Fibroblast of the conjunctiva (primary cell): ENCODE measurements at places on chromosomes 5 and 9.

DNA sequence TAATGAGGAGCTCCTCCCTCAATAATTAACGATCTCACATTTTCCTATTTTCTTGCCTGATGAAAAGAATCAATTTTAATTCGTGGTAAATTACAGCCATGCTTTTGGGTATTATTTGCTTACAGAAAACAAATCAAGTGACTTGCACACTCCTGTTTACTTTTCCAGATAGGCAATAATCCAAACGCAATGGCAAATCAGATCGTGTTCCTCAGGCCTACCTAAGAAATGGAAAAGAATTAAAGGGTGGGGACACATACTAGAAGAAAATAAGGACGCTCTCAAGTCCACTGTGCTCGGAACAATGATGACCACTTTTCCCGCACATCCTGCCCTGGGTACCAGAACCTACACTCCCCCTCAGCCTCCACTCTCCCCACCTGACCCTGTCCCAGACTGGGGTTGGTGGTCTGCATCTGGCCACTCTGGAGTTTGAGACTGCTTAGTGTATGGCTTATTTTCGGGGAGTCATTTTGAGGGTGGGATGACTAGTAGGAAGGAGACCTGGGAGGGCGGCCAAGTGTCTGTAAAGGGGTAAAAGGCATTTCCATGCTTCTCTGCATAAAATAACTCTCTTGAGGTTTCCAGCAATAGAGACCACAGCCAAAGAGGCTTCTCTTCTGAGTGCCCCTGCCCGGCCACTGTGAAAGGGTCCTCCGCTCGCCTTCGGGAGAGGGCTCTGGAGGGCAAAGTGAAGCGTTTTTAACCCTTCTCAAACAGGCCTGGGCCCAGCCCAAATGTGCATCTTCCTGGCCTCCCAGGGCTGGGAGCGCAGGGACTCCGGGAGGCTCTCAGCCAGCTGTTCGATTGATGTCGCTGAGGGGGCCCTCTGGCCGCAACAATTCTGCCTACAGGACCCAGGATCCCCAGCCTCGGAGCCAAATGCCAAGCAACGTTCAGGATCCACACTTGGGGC is 4.5 kb upstream of the OTP start:
- DNase-seq: no peak

DNA sequence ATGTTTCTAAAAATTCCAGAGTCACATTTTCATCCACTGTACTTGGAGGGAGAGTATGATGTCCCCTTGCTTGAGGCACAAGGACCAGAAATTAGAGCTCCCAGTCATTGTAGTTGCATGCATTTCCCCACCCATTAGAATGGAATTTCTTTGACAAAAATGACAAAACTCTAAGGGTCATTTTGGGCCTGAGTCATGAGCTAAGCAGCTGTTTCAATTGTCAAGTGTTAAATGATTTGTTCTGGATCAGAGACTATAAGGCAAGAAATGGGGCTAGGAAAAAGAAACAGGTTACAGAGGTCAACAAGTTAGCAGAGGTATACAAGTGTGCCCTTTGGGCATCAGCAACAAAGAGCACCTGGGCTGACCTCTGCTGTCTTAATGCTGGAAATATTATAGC is 131.2 kb upstream of the IQGAP2 start:
- DNase-seq: no peak

- DNase-seq: no peak
These were observed 25.6 kb downstream of the ANP32B start for GRCh38 chr9:98008764-98009163.

DNA sequence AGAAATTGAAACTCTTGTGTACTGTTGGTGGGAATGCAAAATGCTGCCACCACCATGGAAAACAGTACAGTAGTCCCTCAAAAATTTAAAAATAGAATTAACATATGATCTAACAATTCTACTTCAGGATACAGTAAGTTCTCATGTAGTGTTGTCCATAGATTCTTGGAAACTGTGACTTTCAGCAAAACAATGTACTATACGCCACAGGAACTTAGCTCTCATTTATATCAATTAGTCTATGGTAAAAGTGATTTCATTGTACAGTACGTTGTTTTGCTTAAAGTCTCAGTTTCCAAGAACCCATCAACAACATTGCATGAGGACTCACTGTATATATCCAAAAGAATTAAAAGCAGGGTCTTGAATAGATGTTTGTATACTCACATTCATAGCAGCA is 233.5 kb upstream of the GAS1 start:
- no peak for DNase-seq

- DNase-seq: no peak
These were observed 71.4 kb downstream of the SERINC5 start for GRCh38 chr5:80184235-80185023.

GRCh38 chr5:132867046-132867451 is 607 bp downstream of the UQCRQ start:
- DNase-seq: no peak

DNA sequence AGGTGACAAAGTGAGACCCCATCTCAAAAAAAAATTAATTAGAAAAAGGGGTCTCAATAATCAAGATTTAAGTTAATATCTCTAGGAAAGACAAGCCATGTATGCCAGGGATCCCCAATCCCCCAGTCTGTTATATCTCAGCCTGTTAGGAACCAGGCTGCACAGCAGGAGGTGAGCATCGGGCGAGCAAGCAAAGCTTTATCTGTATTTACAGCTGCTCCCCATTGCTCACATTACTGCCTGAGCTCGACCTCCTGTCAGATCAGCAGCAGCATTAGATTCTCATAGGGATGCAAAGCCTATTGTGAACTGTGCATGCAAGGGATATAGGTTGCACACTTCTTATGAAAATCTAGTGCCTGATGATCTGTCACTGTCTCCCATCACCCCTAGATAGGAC is 116.8 kb downstream of the TARS1 start:
- no peak for DNase-seq

DNA sequence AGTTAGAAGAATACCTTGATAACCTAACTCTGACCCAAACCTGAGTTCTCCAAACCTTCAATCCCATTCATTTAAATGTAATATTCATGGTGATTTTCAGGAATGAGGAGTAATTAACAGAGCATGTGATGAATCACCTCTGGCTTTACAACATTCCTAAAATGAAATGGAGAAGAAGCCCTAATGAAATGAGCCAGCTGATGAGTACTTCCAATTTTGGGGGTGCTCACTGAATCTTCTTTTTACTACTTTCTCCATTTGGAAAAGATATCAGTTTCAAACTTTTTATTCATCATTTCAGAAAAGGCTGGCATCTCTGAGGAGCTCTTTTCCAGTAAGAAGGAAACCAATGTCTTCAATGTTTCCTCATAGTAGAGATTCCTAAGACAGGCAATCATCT is 2.9 kb upstream of the SPINK5 start:
- DNase-seq: no peak

- no peak for DNase-seq
These were observed 117.2 kb upstream of the LIFR start for GRCh38 chr5:38673671-38674071.

GRCh38 chr5:157729858-157730257 is 1.4 kb upstream of the THG1L start:
- no peak for DNase-seq

DNA sequence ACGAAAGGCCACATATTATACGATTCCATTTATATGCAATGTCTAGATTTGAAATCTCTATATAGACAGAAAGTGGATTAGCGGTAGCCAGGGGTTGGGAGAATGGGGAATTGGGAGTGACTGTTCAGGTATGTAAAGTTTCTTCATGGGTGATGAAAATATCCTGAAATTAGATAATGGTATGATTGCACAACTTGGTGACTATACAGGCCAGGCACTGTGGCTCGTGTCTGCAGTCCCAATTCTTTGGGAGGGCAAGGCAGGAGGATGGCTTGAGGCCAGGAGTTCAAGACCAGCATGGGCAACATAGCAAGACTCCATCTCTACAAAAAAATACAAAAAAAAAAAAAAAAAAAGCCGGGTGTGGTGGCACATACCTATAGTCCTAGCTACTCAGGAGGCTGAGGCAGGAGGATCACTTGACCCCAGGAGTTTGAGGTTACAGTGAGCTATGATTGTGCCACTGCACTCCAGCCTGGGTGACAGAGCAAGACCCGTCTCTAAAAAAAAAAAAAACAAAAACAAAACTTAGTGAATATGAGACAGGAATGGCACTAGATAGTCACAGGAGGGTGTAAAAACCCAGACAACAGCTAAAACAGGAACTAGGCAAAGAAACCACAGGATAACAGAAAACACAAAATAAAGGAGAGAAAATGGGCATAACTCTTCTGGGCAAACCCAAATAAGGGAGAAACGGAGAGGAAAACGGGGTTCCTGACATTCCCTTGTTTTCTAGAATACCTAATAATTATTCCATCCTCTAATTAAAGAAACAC is 72.1 kb upstream of the ZNF618 start:
- no peak for DNase-seq

- DNase-seq: peak; percentile 26
These were observed 868 bp downstream of the KDM4C start for GRCh38 chr9:6758498-6759184.

- no peak for DNase-seq
These were observed 50.7 kb downstream of the DBH start for GRCh38 chr9:133686642-133687575.

DNA sequence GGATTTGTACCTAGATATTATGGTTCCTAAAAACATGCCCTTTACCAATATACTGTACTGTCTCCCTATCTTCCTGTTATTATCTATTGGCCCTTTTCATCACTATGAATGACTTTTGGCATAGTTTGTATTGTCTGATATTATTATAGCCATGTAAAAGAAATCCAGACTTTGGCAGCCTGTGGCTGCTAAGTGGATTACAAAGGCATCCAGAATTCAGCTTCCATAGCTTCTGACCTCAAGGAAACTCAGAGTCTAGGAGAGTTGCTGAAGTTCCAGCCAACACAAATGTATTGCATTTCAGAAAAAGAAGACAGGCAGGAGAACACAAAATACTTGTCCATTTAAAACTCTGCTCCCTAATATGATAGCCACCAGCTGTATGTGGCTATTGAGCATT is 319.2 kb upstream of the MPDZ start:
- DNase-seq: peak; percentile 3

DNA sequence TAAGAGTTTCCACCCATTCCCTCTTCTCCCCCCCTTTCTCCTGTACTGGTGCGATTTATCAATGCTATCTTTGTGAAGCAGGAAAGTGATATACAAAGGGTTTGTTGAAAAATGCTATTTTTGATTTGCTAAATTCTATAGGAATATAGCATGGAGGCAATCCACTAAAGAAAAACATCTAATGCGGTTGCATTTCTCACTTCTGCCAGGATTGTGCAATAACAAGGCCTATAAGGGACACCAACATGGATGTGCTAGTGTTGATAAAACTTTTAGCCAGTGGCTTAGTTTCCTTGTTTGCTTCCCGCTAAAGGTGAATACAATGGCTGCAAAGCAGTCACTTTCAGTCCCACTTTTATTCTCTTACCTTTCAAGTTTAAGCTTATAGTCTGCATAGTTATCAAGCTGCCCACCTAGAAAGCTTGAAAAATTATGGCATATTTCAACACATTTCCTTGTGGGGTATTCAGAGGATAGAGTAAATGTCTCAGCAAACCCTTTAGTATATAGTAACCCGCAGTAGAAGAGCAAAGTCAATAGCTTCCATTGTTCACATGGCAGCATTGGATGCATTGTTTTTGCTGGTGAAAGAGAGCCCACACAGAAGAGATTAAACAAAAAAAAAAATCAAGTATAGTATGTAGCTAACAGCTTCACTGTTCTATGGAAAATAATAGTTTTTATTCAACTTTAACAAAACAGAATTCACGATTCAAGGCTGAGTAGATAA is 674.6 kb upstream of the SEMA6A start:
- DNase-seq: no peak

GRCh38 chr5:40775085-40775845 is 19.5 kb upstream of the TTC33 start:
- no peak for DNase-seq

GRCh38 chr9:115847216-115847615 is 306.4 kb upstream of the PAPPA start:
- DNase-seq: peak; percentile 14

GRCh38 chr9:84163052-84163650 is 177.4 kb downstream of the SLC28A3 start:
- DNase-seq: no peak

DNA sequence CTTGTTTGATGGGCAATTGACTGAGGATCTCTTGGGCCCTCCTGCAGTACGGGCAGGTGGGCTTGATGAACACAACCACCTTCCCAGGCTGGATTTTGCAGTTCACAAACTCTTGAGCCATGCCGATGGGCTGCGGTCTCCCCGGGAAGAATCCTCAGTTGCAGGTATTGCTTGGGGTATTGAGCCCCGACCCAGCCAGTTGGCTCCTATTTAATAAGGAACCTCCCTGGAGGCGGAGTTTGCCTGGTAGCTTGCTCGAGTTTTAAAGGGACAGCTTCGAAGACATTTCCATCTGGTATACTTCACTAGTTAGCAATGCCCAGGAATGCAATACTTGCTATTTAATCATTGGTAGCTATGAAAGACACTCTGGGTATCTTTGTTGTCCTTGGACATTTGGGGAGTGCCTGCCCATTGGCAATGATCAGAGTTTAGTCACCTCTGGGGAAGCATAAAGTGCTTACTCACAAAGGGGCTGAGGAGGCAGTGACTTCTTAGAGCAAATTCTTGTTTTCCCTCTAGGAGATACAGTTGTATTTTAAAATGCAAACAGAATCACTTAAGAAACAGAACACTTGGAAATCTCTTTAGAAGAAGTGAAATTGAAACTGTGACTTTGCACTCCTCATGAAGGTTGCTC is at the start of gene GLRX:
Gene GLRX (minus strand): TSS at position 185 of the 640 bp plus-strand sequence. CDS start 64 bp downstream, at position 121.
- DNase-seq: peak; percentile 86

DNA sequence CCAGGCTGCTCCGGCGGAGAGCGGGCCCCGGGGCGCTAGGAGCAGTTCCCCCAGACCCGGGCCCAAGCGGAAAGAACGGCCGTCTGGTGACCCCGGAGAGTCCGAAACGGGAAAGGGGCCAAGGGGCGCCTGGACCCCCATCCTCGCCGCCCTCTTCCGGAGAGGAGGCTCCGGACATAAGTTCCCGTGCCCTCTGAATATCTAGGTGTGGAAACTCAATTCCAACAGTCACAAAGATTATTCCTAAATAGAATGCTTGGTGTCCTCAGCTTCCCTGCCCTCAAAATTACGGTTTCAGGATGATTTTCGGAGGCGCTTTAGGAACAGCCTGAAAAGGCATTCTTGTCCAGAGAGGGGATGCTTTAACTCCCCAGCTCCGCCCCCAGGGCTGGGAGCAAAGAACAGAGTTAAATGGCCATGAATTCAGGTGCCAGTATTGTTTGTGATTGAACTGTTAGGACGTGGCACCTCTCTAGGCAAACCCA is 681 bp upstream of the LHFPL2 start:
- DNase-seq: no peak

DNA sequence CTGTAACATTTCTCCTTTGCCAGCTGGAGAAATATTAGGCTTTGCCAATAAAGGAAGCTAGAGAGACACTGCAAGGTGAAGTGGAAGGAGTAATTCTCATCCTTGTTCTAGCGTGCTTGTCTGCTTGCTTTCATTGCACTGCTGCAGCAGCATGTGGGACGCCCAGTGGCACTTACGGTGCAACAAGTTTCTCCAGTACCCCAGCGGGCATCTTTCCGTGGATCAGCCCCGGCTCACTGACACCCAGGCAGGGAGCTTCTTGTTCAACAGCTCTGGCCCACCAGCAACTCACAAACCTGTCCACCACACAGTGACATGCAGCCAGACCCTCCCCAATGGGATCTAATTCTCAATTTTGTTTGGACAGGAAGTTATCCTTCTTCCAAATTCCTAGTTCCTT is 233.2 kb downstream of the GLIS3 start:
- DNase-seq: no peak

GRCh38 chr5:16625096-16625495 is 8.3 kb upstream of the RETREG1 start:
- DNase-seq: no peak
